ENCODE measurements at places on chromosomes 6 and 20. TPM values are rescaled to one million over a fixed set of nuclear protein-coding genes. Genes with fewer than 3 reads are reported as not detected.

GRCh38 chr6:133632206-133632605, 256.7 kb upstream of the TCF21 start:
- no peaks in the 10 kb centered on the region for H3K36me3 ChIP-seq
- H3K4me1 ChIP-seq = no peaks in the 10 kb centered on the region
- H3K27me3 ChIP-seq = no peaks in the 10 kb centered on the region

DNA sequence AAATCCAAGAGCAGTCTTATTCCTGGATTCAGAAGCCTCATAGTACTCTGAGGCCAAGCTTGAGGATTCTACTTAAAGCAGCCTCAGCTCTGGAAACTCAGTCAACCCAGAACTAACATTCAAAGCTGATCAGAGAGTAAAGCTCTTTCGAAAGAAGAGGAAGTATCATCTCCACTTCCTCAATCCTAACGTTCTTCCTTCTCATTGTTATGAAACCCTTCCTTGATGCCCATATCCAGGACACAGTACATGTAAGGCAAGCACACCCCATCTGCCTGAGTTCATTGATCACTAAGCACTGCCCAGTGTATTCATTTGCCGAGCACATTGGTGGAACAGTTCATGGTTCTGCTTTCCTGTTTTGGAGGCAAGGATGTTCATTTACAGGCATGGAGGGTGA, at the start of gene IPCEF1:
IPCEF1 (minus strand) TSS at position 114 of the 400 bp plus-strand sequence. CDS start 90,856 bp downstream, outside the sequence.
- H3K4me3 ChIP-seq = no peak within 1 kb of the TSS
- no peaks in the 10 kb centered on the region for H3K36me3 ChIP-seq
- H3K27me3 ChIP-seq = no peaks in the 10 kb centered on the region
- H3K4me1 ChIP-seq = no peaks in the 10 kb centered on the region

DNA sequence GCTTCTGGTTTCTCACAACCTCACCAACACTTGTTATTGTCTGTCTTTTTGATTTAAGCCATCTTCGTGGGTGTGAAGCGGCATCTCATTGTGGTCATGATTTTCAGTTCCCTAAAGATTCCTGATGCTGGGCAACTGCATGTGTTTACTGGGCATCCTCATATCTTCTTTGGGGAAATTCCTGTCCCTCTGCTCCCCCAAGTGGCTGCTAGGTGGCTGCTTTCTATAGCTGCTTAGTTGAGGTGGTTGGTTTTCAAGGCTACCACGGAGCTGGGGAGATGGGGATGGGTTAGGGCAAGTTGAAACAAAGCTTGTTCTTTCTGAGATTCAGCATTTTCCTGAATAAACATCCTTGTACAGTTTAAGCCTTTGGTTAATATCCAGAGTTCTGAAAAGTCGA, 403.9 kb upstream of the SULF2 start:
- H3K36me3 ChIP-seq = no peaks in the 10 kb centered on the region
- DNase-seq = no peak
- H3K4me1 ChIP-seq = no peaks in the 10 kb centered on the region
- H3K27ac ChIP-seq = no peak overlapping the region

- H3K27ac ChIP-seq = no peak overlapping the region
- no peak overlapping the region for H3K4me3 ChIP-seq
- no peaks in the 10 kb centered on the region for H3K27me3 ChIP-seq
- no peaks in the 10 kb centered on the region for H3K36me3 ChIP-seq
Measured at GRCh38 chr20:52422574-52423336, 231.2 kb upstream of the ZFP64 start.

- H3K4me3 ChIP-seq = no peak overlapping the region
- peaks cover 9% of the 10 kb centered on the region for H3K4me1 ChIP-seq
- H3K27ac ChIP-seq = no peak overlapping the region
- no peak for DNase-seq
- H3K36me3 ChIP-seq = no peaks in the 10 kb centered on the region
Measured at GRCh38 chr6:148508401-148509041, 165.9 kb downstream of the SASH1 start.

DNA sequence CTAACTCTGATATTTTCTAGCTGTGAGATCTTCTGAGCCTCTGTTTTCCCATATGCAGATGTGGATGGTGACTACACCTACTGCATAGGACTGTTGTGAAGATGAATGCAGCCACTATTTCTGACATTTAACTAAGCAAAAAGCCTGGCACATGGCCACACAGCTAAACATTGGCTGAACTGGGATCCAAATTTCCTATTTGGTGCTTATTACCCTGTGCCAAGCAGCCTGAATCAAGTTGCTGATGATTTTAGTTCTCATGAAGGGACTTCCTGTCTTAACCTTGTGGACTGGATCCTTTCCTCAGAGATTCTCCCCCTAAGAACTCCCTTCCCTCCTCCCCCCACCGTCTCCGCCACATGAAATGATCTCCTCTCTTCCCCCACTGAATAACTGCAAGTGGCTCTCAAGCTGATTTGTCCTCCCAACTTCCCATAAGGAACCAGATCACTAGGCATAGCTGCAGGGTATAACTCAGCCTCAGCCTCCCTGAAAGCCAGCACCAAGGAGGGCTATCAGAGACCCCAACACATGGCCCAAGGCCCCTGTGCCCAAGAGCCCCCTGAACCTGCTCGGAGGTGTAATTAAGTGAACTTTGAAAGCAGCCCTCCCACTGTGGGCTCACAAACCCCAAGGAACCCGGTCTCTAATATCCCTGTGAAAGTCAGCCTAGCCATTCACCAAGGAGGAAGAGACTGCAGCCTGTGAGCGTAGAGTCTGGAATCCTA, 55.7 kb downstream of the MAFB start:
- no peaks in the 10 kb centered on the region for H3K4me1 ChIP-seq
- H3K27me3 ChIP-seq = no peaks in the 10 kb centered on the region
- H3K36me3 ChIP-seq = no peaks in the 10 kb centered on the region
- no peak overlapping the region for H3K27ac ChIP-seq
- DNase-seq = no peak
- no peak overlapping the region for H3K4me3 ChIP-seq

DNA sequence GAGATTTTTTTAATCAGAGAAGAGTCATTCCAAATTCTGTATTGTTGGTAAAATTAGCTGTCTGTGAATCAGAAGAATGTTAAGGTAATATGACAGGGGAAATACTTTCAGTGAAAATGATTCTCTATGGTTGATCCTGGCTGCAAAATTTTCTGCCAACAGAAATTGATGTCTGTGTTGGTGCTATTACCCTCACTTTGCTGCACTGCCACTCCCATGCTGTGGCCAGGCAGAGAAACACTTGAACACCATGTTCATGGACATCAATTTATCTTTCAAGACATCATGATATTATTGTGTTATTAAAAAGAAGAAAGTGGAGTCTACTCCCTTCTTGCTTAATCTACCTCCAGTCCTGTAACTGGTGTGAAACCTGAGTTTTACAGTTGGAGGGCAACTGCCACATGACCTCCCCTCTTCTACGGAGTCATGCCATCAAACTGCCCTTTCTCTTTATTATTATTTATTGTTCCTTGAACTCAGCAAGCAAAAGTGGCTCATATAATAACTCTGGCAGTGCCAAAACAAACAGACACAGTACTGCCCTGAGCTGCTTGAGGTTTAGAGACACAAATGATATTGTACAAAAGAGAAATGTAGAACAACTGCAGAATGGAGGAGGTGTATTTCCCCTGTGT, 288.0 kb upstream of the JAG1 start:
- H3K36me3 ChIP-seq = no peaks in the 10 kb centered on the region
- no peaks in the 10 kb centered on the region for H3K27me3 ChIP-seq

DNA sequence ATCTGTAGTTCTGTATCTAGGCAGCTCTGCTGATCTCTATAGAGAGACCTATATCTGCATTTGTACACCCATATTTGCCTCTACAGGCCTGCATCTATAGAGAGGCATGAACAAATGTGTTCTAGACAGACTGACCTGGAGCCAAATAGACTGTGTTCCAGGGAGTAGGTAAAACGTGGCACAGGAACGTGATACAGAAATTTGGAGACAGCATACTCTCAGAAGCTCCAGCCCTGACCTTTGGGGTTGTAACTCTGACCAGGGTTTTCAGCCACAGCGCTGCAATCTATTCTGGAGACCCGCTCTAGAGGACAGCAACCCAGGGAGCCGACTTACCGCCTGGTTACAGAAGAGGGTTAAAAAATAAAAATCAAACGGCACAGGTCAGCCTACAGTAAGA, 983 bp downstream of the RBBP9 start:
- peak overlapping the region; percentile 78 for H3K4me3 ChIP-seq
- H3K27ac ChIP-seq = no peak overlapping the region
- peaks cover 10% of the 10 kb centered on the region for H3K36me3 ChIP-seq
- H3K4me1 ChIP-seq = no peaks in the 10 kb centered on the region
- H3K27me3 ChIP-seq = no peaks in the 10 kb centered on the region

- H3K4me3 ChIP-seq = no peak overlapping the region
- no peaks in the 10 kb centered on the region for H3K36me3 ChIP-seq
- no peak for DNase-seq
- H3K4me1 ChIP-seq = no peaks in the 10 kb centered on the region
- H3K27ac ChIP-seq = no peak overlapping the region
- no peaks in the 10 kb centered on the region for H3K27me3 ChIP-seq
Measured at GRCh38 chr6:137744877-137745276, 122.2 kb upstream of the TNFAIP3 start.

- H3K27me3 ChIP-seq = no peaks in the 10 kb centered on the region
- DNase-seq = no peak
- no peak overlapping the region for H3K27ac ChIP-seq
- H3K4me3 ChIP-seq = no peak overlapping the region
Measured at GRCh38 chr6:41002168-41002567, 36.9 kb downstream of the UNC5CL start.

DNA sequence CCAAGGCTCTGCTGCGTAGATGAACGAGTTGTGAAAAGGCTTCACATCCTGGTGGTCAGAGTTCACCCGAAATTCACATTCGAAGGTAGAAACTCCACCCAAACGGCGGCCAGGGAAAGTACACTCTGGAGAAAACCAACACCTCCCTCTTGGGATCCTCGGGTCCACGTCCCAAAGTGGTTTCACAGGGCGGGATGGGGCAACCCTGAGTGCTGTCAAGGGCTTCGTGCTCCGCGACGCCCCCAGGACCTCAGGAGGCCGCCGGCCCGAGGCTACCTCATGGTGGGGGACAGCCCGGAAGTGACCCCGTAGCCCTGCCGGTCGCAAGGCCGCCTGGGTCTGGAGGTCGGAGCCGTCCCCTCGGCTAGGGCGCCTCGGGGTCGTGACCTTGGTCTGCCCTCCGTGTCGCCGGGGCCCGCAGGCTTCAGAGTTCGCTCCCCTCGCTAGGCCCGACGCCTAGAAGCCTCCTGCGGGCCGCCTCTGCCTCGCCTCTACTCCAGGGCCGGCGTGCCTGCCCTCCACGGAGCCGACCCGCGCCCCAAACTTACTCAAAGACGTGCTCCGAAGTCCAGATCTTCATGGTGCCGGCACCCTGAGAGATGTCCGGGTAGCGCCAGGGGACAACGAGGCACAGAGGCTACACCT, at the start of gene PRELID3B:
PRELID3B (minus strand) TSS at position 636 of the 645 bp plus-strand sequence; CDS start at position 580, 56 bp downstream.
- H3K36me3 ChIP-seq = no peaks in the 10 kb centered on the region
- peaks cover 4% of the 10 kb centered on the region for H3K4me1 ChIP-seq
- no peak within 1 kb of the TSS for H3K27ac ChIP-seq

GRCh38 chr20:31608251-31608945, 3.3 kb downstream of the ID1 start:
- peaks cover 41% of the 10 kb centered on the region for H3K4me1 ChIP-seq
- no peaks in the 10 kb centered on the region for H3K27me3 ChIP-seq
- peak overlapping the region; percentile 57 for H3K27ac ChIP-seq
- no peaks in the 10 kb centered on the region for H3K36me3 ChIP-seq

DNA sequence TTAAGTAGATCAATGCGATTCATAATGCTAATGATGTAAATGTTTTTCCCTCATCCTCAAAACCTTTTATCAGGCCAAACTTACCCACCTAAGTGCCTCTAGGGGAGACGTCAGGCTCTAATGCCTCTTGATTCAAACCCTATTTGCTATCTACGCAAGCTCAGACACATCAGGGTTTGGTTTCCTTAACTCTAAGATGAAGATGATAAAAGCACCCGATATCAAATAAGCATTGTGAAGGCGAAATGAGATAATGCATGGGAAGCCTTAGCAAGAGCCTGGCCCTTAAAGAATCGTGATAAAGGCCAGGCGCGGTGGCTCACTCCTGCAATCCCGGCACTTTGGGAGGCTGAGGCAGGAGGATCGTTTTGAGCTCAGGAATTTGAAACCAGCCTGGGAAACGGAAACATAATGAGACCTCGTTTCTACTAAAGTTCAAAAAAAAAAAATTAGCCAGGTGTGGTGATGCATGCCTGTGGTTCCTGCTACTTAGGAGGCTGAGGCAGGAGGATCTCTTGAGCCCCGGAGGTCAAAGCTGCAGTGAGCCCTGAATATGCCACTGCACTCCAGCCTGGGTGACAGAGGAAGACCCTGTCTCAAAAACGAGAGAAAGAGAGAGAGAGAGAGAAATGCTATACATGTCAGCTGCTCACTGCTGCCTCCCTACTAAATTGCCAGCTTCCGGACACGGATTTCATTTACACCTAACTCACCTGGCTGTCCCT, 13.5 kb downstream of the CNKSR3 start:
- no peaks in the 10 kb centered on the region for H3K27me3 ChIP-seq
- H3K36me3 ChIP-seq = no peaks in the 10 kb centered on the region
- no peak overlapping the region for H3K4me3 ChIP-seq
- no peak for DNase-seq
- no peaks in the 10 kb centered on the region for H3K4me1 ChIP-seq

GRCh38 chr6:36818756-36819155, 20.5 kb downstream of the CPNE5 start:
- no peak overlapping the region for H3K27ac ChIP-seq
- no peaks in the 10 kb centered on the region for H3K4me1 ChIP-seq
- no peak for DNase-seq
- H3K27me3 ChIP-seq = no peaks in the 10 kb centered on the region

The GDAP1L1 gene
- total RNA-seq = 8.5 TPM

The C6orf58 gene
- total RNA-seq = not detected

The CRISP3 gene
- total RNA-seq = not detected

The TAP1 gene
- 16.8 TPM for total RNA-seq

Data from H1 (cell line).